ENCODE measurements at places on chromosomes 11 and 22. TPM values are rescaled to one million over a fixed set of nuclear protein-coding genes. Genes with fewer than 3 reads are reported as not detected.

The SCGB1C1 gene
- not detected for total RNA-seq

The LIN7C gene
- 93.1 TPM for total RNA-seq

The RGL4 gene
- not detected for total RNA-seq

The TRPC6 gene
- 58.5 TPM for total RNA-seq

The SCUBE2 gene
- total RNA-seq: 121 TPM

Data from urinary bladder (tissue), 4 donors.